ENCODE measurements at places on chromosomes 5 and 9.

GRCh38 chr5:111119856-111120255, 27.7 kb downstream of the WDR36 start:
- DNase-seq, result no peak

DNA sequence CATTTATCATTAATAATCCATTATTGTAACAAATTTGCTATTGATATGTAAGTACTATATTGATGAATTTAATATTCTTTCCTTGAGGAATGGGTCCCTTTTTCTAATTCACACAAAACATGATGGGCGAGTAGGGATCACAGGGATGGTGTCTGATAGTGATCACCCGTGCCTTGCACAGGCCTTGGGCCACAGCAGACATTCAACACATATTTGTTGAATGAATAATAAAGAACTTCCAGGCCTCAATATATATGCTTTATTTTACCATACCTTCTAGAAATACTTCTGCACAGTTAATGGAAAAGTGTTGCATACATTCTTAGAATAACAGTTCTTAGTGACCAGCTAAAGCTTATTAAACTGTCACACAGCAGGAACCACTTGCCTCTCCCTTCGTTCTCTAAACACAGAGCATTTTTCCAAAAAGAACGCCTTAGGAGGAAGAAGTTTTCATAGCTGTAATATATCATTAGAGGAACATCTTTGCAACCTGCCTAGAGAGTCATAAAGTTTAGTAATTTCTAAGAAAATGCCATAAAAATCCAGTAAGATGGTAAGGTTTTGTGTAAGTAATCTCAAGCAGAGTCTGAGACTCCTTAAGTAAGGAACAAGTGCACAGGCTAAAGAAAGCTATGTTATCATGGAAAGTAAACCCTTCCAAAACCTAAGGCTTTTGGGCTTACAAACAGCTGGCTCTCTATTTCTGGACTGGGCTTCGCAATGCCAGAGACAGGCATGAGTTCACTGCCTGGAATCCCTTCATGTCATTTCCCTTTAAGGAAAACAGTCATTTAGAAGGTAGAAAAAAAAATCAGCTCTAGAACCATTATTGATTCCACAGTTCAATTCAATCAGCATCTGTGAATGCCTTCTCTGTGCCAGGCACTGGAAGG, 17.7 kb downstream of the TTLL11 start:
- DNase-seq, result no peak

DNA sequence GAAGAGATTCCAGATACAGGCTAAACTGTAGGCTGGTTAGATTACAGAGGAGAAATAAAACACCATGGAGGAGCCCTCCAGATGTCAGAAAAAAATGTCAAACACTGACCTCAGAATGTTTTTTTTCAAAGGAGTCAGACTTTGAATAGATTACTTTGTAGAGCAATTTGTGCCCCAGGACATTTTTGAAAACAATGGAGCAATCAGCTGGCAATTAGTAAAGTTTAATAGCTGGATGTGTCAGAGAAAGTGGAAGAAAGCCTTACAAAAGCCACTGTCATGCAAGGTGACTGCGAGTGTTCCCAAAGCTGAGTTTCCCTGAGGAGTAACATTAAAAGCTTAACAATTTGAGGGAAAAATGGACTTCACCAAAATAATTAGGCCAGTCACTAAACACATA, 417.8 kb upstream of the CTNND2 start:
- no peak for DNase-seq

GRCh38 chr5:136132087-136132486, 558 bp upstream of the SMAD5 start:
- no peak for DNase-seq

GRCh38 chr5:150138551-150139265, 16.9 kb downstream of the PDGFRB start:
- no peak for DNase-seq

DNA sequence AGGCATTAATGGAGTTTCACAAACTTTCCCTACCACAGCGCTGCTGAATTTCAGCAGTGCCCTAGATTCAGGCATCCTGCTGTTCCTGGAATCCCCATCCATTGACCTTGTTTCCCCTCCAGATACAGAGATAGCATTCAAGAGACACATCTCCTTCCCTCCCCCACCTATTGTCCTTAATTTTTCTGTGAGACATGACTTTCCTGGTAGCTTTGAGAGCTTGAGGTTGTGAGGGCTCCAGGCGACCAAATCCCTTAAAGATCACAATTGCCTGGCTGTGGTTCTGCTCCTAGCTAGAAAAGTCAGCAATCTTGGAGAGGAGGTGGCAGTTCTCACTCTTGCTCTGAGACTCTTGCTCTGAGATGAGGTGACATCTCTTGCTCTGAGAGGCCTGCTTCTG, 48.0 kb downstream of the PRR16 start:
- no peak for DNase-seq

DNA sequence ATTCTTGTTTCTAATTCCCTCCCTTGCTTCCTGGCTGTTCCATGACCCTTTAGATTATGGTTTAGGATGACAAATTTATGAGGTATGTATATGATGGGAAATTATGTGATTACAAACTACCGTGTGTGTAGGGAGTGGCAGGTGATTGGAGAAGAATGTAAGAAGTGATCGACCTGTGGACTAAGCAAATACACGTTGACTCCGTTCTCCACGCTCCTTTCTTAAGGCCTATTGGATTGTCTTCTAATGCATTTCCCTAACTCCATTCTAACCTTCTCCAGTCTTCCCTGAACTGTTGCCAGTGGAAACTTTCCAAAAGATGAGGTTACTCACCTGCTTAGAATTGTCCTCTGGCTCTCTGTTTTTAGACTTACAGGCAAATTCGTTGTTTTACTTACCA, 36.6 kb downstream of the MVB12B start:
- DNase-seq, result no peak

- peak; percentile 27 for DNase-seq
Observed at GRCh38 chr5:35803191-35803651, 53.5 kb upstream of the IL7R start.

DNA sequence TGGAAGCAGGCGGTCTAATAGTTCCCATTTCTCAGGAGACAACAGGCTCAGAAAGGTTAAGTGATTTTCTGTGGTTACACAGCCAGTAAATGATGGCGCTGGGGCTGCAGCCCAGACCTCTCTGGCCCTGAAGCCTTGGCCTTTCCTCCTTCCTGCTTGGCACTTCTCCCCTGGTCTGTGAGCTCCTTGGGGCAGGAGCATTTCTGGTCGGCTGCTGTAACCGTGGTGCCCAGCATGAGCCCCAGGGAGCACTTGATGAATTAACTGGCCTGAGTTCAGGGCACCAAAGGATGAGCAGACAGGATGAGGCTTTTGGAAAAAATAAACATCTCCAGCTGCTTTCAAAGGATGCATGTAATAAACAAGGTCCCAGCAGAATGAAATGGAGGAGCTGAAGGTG, 30.2 kb downstream of the CDHR2 start:
- no peak for DNase-seq

GRCh38 chr9:134031783-134032182, 6.5 kb downstream of the BRD3OS start:
- no peak for DNase-seq

DNA sequence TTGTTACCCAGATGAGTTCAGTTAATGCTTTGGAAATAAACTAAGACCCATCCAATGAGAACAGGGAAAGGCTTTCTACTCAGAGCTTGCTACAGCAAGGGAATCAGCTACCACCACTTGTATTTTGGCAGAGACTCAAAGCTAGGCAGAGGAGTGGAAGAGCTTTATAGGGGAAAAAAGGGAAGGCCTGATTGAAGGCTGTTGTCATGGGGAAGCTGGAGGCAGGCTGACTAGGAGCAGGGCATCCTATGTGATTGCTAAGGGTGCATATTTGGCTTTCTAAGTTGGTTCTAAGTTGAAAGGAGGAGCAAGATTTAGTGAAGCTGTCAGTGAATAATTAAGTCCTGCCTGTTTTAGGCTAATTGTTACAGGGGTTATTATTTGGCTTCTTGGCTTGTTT, 115.5 kb downstream of the PTTG1 start:
- no peak for DNase-seq

GRCh38 chr9:117414220-117414905, 494 bp downstream of the ASTN2 start:
- no peak for DNase-seq

GRCh38 chr5:102765350-102765749, 10.2 kb downstream of the PAM start:
- DNase-seq, result no peak

DNA sequence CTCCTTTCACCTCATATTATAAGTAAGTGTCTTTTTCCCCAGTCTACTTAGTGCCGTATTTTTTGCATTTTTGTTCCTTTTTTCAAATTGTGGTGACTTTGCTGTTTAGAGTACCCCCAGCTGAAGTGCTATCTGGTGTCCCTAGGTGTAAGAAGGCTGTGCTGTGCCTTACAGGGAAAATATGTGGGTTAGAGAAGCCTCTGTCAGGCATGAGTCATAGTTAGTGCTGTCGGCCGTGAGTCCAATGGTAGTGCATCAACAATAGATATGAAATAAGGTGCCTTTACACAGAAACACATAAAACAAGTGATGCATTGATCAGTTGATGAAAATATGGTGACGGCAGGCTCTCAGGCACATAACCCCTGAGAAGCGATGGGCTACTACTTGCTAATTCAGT, 20.1 kb downstream of the SYK start:
- no peak for DNase-seq

- no peak for DNase-seq
Observed at GRCh38 chr9:76996700-76997099, 22.8 kb upstream of the FOXB2 start.

DNA sequence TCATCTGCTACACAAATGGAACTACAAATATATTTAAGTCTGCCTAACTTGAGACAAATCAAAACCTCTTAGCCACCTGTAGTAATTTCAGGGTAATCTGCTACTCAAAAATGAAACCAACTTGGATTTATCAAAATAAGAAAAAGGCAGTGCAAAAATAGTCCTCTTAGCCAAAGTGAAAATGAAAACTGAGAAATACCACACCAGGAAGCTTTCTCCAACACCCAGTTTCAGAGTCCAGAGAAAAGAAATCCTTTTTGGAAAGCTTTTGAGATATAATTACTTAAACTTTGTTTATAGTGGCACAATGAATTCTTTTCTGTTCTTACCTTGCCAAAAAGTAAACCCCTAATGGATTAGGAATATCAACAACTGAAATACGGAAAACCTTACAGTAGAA, 990.4 kb downstream of the EFNA5 start:
- no peak for DNase-seq

GRCh38 chr5:5141625-5142525, 1.7 kb downstream of the ADAMTS16 start:
- DNase-seq, result no peak

GRCh38 chr9:22228542-22228941, 218.1 kb upstream of the DMRTA1 start:
- DNase-seq, result no peak

- DNase-seq, result no peak
Observed at GRCh38 chr5:92051741-92052140, 668.6 kb upstream of the ARRDC3 start.

DNA sequence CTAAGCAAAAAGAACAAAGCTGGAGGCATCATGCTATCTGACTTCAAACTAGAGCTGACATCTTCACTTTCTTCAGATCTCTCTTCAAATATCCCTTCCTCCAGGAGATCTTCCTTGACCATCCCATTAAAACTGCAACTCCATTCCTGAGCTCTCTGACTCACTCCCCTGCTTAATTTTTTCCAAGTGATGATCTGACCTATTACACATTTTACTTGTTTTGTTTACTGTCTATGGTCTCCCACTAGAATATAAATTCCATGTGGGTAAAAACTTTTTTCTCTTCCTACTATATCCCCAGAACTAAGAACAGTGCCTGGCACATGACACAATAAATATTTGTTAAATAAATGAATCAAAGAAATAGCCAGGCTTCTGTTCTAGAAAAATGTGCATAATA, 87.5 kb downstream of the SLIT3 start:
- no peak for DNase-seq

GRCh38 chr9:107242073-107243030, 40.7 kb upstream of the RAD23B start:
- DNase-seq, result no peak

DNA sequence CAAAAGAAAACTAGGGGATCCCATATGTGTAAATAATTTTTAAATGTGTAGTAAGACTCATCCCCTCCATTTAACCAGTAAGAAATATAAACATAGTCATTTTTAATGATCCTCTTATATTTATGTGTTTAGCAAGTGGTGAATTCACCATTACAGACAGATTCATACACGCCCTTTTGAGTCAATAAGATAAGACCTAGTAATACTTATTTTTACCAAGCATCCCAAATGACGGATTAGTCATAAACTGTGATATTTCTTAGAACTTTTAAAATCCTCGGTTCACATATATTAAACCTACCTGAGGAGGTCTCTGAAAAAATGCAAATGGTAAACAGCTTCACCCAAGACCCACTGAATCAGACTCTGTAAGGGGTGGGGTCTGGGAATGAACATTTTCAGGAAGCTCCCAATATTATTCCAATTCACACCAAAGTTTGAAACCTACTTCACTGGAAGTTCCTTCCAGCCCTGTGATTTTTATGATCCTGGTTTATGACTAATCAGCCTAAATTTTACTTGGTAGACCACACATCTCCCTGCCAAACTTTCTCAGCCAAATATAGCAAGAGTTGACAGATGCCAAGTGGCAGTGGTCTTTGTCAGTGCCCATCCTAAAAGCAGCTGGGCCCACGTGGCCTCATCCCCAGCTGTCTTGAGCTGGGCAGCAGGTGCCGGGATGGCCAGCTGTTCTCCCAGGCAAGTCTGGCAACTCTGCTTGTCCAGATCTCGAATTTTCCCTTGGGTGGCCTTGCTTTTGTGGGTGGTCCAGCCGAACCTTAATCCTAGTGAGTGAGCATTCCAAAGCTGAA, 559.0 kb upstream of the RGMB start:
- DNase-seq, result no peak

DNA sequence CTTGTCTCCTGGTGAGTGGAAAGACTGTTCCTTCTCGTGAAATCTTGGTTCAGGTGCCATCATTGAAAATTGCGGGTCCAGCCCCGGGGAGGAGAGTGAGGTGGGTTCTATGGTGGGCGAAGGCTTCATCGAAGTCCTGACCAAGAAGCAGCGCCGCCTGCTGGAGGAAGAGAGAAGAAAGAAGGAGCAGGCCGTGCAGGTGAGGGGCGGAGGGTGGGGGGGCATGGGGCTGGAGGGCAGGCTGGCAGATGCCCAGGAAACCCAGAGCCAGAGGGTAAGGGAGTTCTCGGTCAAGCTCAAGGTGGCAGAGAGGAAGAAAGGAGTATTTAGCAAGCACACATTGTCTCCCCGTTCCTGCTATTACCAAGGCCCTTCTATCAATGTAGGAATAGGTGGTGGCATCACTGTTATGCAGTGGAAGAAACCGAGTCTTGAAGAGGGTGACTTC, 24.3 kb upstream of the POMT1 start:
- peak; percentile 27 for DNase-seq

DNA sequence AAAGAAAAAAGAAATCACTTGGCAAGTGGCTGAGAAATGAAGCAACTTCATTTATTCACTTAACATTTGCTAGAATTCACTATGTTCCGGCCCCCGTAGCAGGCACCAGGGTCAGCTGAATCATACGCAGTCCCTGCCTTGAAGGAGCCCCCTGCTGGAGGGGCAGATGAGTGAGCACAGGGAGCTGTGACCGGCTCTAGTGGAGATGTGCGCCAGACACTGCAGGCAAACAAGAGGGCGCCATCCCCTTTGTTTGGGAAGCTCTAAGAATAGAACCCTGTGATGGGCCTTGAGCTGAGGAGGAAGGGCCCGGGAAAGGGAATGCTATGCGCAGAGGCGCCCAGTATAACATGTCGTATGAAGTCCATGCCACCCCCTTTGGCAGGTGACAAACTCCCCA, 20.2 kb upstream of the RPL26L1 start:
- no peak for DNase-seq
